Activated T-cell treated with anti-CD3 and anti-CD28 coated beads for 1 hour (primary cell): ENCODE measurements at places on chromosomes 16 and 17.

GRCh38 chr16:27995378-27995777 is 68.1 kb downstream of the GSG1L start:
- no peak for DNase-seq

- no peak for DNase-seq
These were observed 28.5 kb upstream of the MEAK7 start for GRCh38 chr16:84532855-84533486.

GRCh38 chr16:66948134-66948836 is 12.8 kb upstream of the CES3 start:
- no peak for DNase-seq

GRCh38 chr17:48125829-48126531 is 18.4 kb downstream of the SNX11 start:
- DNase-seq: no peak

- no peak for DNase-seq
These were observed 36.3 kb downstream of the SPECC1 start for GRCh38 chr17:20045476-20045875.
